LoVo (cell line): ENCODE measurements at places on chromosomes 16 and 17.
A peak's percentile ranks its signal among the peaks of the same experiment; 100 is the strongest.

DNA sequence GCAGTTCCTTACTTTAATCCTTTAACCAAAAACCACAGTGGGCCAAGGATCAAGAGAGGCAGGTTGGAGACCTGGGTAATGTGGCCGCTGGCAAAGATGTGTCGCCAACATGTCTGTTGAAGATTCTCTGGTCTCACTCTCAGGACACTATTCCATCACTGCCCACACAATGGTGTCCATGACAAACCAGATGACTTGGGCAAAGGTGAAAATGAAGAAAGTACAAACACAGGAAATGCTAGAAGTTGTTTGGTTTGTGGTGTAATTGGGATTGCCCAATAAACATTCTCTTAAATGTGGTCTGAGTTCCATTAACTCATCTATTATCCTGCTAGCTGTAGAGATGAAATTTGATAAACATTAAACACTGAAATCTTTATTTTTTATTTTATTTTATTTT, 43.3 kb downstream of the SALL1 start:
- DNase-seq: no peak

DNA sequence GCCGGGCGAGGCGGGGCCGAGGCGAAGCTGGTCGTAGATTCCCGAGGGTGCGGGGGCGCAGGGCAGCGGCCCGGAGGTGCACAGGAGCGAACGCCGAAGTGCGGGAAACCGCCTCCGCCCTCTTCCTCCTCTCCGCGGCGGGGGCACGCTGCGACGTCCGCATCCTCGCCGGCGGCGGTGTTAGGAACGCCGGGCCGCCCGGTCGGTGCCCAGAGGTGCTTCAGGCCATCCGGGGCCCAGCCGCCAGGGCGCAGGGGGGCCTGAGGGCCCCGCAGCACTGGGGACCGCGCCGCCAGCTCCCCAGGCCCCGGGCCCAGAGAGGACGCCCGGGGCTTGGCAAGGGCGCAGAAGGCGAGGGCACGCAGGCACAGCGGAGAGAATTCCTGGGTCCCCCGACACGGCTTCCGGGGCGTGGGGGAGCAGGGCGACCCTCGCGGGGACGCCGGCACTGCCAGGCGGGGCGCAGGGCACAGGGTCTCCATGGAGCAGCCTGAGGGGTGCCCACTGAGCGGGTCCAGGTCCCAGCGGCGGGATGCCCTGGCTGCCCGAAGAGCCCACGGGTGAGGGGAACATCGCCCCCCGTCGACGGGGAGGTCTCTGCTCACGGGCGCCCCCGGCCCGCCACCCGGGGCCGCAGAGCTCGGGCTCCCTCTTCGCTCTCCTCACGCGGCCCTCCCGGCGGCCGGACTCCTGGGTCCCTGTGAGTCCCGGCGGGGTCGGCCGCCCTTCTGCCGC, 576 bp downstream of the EPOP start:
- peak; percentile 5 for DNase-seq

DNA sequence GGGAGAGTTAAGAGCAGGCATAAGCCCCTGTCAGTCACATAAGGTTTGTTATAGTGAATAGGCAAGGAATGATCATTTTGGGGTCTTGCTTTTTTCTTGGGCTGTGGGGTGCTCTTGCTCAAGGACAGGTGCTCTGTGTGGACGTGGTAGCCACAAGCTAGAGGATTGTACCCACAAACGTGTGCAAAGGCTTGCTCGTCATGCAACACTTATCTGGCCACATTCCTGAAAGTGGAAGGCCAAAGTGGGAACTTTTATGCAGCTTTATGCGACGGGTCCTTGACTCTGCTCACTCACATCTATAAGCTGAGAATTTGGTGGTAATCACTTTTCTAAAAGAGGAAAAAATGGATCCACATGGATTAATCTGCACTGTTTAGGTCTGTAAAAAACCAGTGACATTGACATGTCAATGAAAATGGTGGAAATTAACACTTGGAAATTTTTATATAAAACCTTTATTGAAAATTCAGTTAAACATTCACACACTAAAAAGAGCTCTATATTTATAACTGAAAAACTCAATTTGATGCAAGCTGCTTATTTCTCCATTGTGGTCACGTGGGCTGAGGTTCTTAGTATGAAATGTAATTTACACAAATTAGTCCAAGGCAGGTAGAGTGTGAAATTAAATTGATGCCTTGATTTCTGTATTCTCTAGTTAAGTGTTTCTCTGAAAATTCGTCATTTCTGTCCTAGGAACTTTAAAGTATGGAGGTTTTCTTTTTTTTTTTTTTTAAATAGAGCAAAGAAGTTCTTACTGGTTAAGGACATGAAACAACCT, 162.3 kb downstream of the MSI2 start:
- no peak for DNase-seq

- DNase-seq: no peak
Measured at GRCh38 chr17:63537991-63538692, 12.1 kb upstream of the DCAF7 start.

GRCh38 chr17:82519971-82520903, 705 bp downstream of the FOXK2 start:
- no peak for DNase-seq

DNA sequence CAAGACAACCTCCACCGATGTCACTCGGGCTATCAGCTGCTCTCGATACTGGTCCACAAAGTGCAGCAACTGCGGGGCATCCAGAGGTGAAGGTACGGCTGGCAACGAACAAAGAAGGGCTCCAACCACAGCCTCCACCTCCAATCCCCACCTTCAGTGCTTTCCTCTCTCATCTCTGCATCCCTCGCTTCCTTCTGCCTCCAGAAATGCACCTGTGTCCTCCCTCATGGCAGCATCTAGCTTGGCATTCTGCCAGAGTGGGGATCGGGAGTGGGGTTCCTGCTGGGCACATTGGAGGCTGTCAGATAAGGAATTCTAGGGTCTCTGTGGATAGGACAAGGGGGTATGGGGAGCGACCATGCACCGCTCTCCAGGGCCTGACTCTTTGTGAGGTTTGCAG, 28.6 kb downstream of the MIS12 start:
- DNase-seq: no peak

DNA sequence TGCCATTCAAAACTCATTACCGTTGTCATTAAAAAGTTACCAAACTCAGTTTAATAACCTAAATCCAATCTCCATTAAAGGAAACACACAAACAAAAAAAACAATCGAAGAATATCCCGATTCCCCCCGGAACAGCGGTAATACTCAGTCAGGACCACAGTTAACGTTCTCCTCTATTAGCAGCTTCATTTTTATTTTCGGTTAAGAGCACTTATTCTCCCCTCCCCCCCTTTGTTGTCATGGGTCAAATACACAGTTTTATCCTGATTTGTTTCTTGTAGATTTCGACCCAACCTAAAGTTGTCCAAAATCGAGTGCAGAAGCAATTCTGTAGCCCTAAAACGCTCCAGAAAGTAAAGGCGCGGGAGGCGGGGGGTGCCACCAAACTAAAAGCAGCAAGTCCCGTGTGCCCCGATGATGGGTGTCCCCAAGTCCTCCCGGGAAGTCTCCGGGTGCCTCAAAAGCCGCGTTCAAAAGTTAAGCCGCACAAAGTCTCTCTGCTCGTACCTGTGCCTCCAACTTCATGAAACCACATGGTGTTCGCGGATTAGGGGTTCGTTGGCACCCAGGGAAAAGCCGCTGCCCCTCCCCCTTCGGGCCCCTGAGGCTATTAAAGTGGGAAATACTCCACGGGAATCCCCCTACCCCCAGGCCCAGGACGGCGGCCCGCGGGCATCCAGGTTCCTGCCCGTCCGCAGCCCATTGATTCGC, 996 bp downstream of the SUMO2 start:
- no peak for DNase-seq
